ENCODE measurements at places on chromosomes 11 and 22.
A peak's percentile ranks its signal among the peaks of the same experiment; 100 is the strongest.

DNA sequence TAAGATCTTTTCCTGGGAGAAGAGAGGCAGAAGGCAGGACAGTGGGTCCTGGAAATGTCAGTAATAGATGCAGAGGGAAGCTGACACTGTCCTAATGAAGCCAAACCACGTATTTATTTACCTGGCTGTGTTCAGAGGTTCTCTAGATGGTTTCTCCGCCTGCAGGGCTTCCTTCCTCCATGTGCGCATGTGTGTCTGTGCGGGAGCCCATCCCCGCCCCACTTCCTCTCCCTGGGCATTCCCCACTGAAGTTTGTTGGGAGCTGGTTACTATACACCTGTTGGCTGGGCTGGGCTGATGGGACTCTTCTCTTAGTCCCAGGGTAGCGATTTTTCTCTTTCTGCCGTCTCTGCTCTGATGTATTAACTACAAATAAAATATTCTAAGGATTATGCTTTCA, 204.9 kb upstream of the TBCEL start:
- no peak for DNase-seq

DNA sequence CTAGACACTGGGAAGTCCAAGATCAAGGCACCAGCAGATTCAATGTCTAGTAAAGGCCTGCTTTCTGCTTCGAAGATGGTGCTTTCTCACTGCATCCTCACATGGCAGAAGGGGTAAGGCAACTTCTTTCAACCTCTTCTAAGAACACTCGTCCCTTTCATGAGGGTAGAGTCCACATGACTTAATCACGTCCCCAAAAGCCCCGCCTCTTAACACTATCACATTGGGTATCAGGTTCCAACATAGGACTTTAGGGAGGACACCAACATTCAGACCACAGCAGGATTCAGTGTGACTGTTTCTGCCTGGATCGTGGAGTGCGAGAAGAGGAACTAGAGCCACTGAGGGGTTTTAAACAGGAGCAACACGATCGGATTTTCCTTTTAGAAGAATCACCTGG, 3.7 kb upstream of the TIRAP start:
- DNase-seq: no peak

DNA sequence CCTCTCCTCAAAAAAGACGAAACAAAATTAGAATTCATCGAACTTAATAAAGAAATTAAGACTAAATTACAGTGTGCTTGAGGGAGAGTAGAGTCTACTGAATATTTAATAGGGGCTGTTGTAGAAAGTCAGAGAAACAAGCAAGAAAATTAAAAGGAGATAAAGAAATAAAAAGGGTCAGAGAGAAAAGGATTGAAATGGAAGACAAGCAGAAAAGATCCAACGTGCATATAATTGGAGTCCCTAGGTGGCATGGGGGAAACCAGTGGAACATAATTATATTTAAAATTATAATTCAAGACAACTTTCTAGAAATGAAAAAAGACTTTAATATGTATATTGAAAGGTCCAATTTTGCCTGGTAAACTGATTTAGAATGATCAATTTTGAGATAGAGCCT, 74.3 kb downstream of the ACER3 start:
- DNase-seq: no peak

DNA sequence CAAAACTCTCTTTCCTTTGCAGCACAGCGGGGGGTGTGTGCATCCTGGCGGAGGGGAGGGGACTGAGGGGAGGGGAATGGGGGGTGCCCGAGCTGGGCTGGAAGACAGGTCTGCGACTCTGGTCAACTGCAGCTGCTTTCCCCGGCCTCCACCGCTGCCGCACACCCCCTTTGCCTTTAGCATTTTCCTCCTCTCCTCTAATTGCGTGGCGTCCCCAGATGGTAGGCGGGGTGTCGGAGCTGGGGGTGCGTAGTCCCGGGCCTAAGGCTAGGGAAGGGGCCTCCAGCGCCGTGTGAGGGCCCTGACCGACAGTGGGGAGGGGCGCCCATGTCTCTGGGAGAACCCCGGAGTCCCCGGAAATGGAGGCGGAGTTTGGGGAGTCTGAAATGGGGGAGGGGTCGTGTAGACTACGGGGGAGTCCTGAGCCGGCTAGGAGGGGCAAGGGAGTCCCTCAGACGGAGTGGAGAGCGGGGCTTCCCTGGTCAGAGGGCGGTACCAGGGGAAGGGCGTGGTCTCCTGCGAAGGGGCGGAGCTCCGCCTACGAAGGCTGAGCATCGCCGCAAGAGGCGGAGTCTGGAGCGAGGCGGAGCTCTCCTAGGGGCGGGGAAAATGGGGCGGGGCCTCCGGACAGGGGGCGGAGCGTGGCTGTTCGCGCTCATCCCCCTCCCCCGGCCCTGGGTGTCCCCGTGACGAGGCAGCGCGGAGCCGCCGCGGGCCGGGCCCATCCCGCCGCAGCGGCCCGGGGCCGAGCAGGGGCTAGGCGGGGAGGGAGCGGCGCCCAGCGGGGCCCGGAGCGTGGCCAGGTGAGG, at the start of gene PELI3:
PELI3 (plus strand) TSS at position 681 of the 809 bp plus-strand sequence. CDS start 1,224 bp downstream, outside the sequence.
- DNase-seq: peak; percentile 94

DNA sequence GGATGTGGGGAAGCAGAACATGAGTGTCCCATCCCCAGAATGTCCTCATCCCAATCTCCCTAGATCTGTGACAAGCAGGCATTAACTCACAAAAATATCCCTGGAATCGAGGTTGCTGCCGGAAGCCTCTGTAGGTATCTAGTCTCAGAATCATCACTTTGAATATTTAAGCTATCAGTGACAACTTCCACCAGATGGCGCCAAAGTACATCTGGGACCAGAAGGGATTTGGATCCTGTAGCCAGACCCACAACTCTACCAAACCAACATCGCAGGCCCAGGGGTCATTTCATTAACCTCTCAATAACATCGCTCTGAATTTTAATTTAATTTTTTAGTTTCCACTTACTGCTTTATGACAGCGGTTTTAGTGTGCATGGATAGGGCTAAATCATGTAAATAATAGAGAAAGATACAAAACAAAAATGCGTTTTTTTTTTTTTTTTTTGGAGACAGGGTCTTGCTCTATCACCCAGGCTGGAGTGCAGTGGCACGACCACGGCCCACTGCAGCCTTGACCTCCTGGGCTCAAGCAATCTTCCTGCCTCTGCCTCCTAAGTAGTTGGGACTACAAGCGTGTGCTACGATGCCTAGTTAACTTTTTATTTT, 1.1 kb upstream of the EXT2 start:
- peak; percentile 93 for DNase-seq

Data from suppressor macrophage treated with lipopolysaccharide for 4 hours (primary cell).